ENCODE measurements at places on chromosomes 11 and 22.

DNA sequence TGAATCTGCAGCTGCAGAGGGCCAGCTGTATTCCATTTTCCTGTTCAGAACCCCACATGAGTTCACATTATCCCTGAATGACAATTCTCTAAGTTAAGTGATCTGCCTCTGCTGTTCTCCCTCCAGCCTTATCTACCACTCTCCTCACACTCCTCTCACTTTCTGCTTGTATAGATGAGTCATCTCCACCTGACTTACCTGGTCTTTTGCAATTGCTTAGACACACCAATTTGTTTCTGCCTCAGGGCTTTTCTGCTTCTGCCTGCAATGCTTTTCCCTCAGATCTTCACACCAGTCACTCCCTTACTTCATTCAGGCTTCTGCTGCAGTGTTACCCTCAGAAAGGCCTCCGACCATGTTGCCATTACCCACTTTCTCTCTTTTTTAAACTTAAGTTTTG is 118.1 kb downstream of the ATM start:
- no peak for DNase-seq

GRCh38 chr11:100981196-100981824 is 148.3 kb downstream of the PGR start:
- DNase-seq, result no peak

- peak; percentile 81 for DNase-seq
Observed at GRCh38 chr22:24819911-24820461, 14.0 kb downstream of the SGSM1 start.

- DNase-seq, result no peak
Observed at GRCh38 chr11:121237686-121238658, 54.6 kb upstream of the SC5D start.

DNA sequence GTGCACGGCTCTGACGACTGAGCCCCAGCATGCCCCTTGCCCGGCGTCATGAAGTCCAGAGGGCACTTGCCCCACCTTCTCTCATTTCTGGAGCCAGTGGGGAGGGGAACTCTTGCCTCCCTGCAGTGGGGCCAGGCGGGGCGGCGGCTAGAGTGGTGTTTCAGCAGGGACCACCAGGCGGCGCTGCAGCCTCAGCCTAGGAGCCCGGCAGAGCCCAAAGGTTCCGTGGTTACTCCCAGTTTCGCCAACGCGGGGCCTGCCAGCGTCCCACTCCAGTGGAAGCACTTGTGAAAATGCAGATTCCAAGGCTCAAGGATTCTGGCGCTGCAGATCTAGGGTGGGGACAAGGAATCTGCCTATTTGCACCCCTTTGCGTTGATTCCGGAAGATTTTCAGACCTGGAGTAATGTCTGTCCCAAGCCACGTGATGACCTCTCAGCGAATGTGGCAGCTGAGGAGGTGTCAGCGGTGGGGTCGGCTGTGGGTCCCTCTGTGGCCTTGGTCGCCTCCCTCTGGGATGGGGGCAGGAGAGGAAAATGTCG is 55.7 kb downstream of the CD82 start:
- DNase-seq, result peak; percentile 81

DNA sequence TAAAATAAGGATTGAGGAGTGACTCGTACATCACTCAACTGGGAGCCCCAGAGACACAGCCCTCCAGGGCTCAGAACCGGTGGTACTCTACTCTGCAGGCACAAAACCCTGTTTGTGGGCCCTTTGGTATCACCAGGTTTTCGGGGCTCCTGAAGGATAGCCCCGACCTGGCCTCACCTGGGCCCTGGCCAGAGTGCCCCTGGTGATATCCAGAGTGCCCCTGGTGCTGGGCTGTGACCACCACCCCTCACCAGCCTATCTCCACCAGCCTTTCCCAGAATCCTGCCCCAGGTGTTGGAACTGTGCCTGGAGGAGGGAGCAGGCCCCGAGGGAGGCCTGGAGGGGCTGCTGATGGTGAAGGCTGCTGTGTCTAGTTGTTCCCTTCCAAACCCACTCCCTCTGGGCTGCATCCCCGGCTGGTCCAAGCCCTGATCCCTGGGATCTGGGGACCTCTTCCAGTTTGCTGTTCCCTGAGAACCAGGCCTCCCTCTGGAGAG is 2.2 kb upstream of the GGT5 start:
- DNase-seq, result no peak

- no peak for DNase-seq
Observed at GRCh38 chr22:34946339-34946985, 119.5 kb upstream of the ISX start.

- DNase-seq, result no peak
Observed at GRCh38 chr22:46894081-46894671, 131.7 kb downstream of the TBC1D22A start.

DNA sequence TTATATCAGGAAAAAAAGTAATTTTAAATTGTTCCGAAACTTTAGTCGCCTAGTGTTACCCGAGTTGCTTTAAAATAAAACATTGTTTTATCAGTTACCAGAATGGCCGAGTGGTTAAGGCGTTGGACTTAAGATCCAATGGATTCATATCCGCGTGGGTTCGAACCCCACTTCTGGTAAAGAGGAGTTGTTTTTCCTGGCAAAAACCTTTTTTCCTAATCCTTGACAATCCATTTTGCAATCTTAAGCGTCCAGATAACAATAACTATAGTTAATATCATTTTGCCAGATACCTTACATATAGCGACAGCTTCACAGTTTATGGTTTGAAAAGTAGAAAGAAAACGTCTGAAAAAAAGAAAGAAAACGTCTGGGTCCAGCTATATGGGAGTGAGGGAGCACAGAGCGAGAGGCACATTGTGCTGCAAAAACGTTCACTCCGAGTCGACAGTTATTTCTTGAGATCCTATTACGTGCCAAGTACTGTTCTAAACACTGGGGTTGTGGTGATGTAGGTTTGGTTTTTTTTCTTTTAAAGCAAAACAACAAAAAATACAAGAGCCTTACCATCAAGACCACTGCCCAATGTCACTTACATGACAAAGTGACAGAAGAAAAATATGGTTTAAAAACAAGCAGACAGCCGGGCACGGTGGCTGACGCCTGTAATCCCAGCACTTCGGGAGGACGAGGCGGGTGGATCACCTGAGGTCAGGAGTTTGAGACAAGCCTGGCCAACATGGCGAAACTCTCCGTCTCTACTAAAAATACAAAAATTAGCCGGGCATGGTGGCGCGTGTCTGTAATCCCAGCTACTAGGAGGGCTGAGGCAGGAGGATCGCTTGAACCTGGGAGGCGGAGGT is 40.6 kb downstream of the OR4D9 start:
- DNase-seq, result no peak

DNA sequence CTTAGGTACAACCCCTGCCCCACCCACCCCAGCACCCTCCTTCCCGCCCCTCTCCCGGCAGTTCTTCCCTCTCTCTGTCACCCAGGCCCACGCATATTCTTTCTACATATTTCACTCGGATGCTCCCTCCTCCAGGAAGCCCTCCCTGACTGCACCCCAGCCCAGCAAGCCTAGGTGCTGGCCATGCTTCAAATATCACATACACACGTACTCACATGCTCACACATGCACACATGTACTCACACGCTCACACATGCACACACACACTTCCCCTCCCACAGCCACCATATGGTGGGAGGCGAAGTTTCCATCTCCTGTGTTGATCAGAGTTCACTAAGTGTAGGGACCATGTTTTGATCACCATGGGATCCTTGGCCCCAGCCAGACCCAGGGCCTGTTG is 90.4 kb downstream of the WNT7B start:
- DNase-seq, result no peak

Data from aorta (tissue), 5 donors.